ENCODE measurements at places on chromosomes 3 and 15.
A peak's percentile ranks its signal among the peaks of the same experiment; 100 is the strongest.

- no peak for DNase-seq
These were observed 18.1 kb downstream of the GHRL start for GRCh38 chr3:10274601-10275000.

- no peak for DNase-seq
These were observed 494.3 kb downstream of the PDCD6IP start for GRCh38 chr3:34292605-34293300.

- DNase-seq, result no peak
These were observed 57.7 kb downstream of the FEM1B start for GRCh38 chr15:68335251-68335650.

GRCh38 chr3:146544929-146545528, 622 bp upstream of the PLSCR1 start:
- DNase-seq, result no peak

DNA sequence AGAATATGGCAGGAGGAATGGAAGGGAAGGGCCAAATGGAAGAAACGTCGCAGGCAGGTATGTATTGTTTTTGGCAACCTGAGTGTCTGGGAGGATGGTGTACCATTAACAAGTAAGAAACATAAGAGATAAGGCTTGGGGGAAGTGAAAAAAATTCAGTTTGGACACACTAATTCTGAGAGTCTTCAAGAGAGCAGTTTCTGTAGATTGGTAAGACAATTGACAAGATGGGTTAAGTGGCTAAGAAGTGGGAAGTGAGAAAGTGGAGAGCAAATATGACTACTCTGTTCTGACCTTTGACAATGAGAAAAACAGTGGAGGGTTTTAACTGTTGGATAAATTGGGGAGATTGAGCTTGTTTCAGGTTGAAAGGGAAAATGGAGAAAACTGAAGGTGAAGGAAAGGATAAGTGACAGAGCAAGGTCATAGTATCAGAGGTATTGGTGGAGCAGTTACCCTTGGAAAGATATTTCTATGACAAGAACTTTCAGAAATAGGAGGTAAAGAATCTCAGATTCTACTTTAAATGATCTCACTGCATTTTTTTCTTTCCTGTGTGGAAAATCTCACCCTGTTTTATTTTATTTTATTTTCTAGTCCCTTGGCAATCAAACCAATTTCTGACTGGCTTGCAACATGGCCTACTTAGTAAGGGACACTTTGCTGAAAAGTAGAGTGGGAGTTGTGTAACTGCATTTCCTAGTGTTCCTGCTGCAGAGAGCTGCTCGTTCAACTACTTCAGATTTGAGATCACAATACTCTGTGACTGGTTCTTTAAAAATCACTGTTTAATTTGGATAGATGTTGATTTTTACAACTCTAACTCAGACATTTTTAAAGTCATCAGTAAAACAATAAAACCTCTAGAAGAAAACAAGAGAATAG, 23.1 kb upstream of the GABPB1 start:
- no peak for DNase-seq

DNA sequence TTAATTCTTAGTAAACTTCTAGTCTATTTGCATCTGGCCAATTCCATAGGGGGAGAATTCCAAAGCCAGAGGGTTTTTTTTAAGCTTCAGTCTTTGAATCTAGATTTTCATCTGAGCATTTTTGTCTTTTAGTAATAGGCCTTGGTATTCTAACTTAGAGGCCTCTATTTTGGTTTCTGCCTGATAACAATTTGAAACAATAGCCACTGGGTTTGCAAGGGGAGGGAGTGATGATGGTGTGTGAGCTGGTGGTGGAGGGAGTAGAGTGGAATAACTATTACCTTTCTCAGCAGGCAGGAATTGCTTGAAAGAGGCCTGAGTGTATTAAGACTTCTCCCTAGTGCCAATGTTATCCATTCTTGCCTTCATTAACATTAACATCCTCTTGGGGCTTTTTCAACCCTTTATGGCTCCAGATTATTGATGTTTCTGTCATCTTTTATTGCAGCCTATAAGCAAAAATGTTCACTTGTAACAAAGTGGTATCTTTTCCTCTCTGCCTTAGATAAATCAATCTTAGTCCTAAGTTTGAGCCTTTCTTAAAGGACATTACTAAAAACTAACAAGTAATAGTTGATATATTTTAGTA, 26.5 kb upstream of the TCF12 start:
- no peak for DNase-seq

- DNase-seq, result no peak
These were observed 118.6 kb downstream of the ANO10 start for GRCh38 chr3:43503067-43503728.

- peak; percentile 85 for DNase-seq
These were observed 82.8 kb upstream of the CDV3 start for GRCh38 chr3:133490468-133491351.

DNA sequence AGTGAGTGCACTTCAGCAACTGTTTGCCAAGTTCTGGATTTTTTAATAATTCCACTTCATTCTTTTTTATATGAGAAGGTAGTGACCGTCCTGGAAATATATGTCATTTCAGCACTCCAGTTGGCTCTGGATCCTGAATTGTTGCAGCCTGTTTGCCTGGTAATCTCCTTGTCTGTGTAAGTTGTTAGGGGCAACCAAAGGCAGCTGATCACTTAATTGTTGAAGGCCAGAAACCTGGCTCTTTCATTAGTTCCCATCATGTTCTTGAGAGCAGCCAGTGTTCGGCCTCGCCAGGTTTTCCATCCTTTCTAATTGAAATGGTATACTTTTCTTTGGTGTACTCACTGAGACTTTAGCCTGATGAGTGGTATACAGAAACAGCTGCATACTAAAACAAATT, 168.6 kb downstream of the SOX2 start:
- DNase-seq, result no peak

GRCh38 chr3:79380581-79380980, 387.2 kb downstream of the ROBO1 start:
- DNase-seq, result no peak

DNA sequence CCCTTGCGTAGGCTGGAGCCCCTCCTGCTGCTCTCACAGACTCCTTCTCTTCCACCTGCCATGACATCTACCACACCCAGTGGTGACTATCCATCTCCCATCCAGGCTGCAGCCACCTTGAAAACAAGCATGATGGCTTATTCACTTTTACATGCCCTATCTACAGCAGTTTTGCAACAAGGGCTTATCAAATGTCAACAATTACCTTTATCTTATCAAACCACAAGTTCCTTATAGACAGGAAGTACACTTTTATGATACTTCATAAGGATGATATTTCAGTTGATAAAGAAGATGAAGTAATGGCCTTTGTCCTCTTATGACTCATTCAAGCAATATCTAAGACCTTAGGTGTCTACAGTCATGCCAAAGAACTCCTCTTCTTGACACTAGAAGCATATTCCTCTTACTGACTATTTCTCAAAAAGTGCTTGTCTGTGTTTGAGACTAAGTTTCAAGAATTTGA, 125.3 kb upstream of the SPRED1 start:
- no peak for DNase-seq

GRCh38 chr3:45366290-45366689, 22.1 kb upstream of the LARS2 start:
- DNase-seq, result no peak

GRCh38 chr15:78709263-78709882, 68.4 kb upstream of the CHRNB4 start:
- peak; percentile 84 for DNase-seq

DNA sequence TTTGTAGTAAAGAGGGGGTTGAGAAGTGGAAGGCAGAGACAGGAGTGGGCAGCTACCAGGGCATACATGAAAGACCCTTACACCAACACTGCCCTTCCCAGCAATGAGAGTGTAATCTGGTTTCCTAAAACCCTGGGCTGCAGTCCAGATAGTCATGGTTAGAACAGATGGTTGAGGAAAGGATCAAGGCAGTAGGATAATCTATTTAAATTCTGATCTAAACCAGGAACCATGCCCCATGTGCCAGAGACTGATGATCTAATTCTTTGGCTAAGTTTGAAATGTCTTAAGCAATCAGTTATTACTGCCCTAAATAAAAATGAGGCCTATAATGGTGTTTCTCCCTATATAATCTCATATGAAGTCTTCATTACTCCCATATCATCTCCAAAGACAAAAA, 59.6 kb downstream of the PRTG start:
- DNase-seq, result no peak

GRCh38 chr3:47016934-47017435, 37.5 kb downstream of the NBEAL2 start:
- peak; percentile 51 for DNase-seq

- no peak for DNase-seq
These were observed 67.4 kb downstream of the SNTN start for GRCh38 chr3:63719796-63720445.

DNA sequence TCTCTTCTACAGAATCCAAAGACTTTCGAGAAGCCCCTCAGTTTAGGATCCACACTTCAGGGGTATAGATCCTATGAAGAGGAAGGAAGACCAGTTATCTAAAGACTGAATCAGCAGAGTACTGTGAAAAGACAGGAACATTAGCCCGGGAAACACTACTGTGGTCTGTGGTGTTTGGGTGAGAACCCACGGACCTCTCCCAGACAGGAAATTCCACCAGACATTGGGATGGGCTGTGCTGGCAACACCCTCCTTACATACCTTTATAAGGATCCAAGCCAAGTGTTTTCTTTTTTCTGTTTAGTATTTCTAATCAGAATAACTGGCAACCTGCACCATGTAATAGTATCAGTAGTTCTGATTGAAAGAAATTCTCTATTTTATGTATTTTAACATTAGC, 14.1 kb downstream of the TMEM207 start:
- DNase-seq, result no peak

GRCh38 chr3:297585-297984, 101.0 kb downstream of the CHL1 start:
- no peak for DNase-seq

- no peak for DNase-seq
These were observed 47.9 kb downstream of the USF3 start for GRCh38 chr3:113648524-113648923.

- no peak for DNase-seq
These were observed 19.7 kb downstream of the ANKDD1A start for GRCh38 chr15:64931381-64931780.

- DNase-seq, result peak; percentile 69
These were observed 19.9 kb downstream of the KLF13 start for GRCh38 chr15:31346367-31347066.

GRCh38 chr15:28085489-28086174, 13.5 kb downstream of the OCA2 start:
- no peak for DNase-seq

- no peak for DNase-seq
These were observed 31.4 kb downstream of the SEMA7A start for GRCh38 chr15:74402337-74402841.

GRCh38 chr15:73433873-73434272, 9.1 kb upstream of the REC114 start:
- no peak for DNase-seq

- DNase-seq, result no peak
These were observed 44.1 kb upstream of the TP63 start for GRCh38 chr3:189586941-189587663.

GRCh38 chr3:186182850-186183249, 74.0 kb upstream of the ETV5 start:
- DNase-seq, result no peak

DNA sequence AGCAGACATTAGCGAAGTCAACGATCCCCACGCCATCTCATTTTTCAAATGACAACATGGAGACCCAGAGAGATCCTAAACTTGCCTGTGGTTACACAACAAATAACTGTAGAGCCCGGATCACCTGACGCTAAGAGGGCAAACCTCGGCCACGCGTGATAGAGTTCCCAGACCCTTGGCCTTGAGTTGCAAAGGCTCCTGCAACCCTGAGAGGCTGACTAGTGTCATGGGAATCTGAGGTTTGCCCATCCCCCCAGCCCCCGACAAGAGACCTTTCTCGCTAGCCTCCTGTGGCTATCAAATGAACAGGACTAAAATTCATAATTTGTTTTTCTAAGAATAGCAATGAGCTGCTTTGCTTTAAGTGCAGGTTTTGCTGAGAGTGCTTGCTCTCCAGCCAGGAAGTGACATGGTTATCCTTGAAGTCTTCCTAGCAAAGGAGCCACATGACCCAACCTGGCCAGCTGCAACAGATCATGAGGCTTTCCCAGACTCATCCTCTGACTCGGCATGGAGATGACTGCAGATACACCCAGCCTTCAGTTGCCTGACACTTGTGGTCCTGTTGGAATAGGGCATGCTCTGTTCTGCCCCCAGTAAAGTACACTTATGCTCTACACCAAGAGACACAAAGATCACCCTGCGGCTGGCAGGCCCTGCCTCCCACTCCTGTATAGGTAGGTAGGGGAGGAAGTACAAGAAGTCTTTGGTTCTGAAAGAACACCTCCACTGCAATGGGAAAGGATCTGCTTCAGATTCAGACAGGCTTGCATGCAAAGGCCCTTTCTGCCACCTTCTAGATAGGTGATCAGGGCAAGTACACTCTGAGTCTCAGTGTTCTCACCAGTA, 36.0 kb downstream of the MCF2L2 start:
- DNase-seq, result no peak

- no peak for DNase-seq
These were observed 97.3 kb downstream of the RTP4 start for GRCh38 chr3:187465503-187465902.

GRCh38 chr15:68436680-68437079, 4.7 kb upstream of the ITGA11 start:
- no peak for DNase-seq

GRCh38 chr3:165211721-165212120, 15.5 kb upstream of the SLITRK3 start:
- DNase-seq, result no peak

DNA sequence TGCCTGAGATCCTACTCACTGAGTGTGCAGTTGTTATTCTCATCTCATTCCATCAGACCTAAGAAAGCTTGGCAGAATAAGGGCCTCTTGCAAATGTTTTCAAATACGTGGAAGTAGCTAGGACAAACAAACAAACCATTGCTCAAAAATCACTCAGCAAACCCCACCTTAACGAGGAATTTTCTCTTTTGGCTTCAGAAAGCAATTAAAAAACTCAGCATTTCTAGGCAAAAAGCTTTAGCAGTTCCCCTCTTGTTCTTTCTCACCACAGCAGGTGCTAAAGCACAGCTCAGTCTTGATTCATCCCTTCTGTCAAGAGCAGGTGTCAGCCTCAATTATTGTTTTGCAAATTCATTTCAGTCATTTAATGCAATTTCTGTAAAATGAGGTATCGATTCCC, 58.6 kb upstream of the NUDT16 start:
- DNase-seq, result no peak

Data from stimulated activated CD8-positive, alpha-beta memory T cell treated with anti-CD3 and anti-CD28 coated beads, Interleukin-4, amount 100 ng/mL, for 48 hours (primary cell).